Stimulated activated memory B cell treated with anti-CD40 and anti-IgM and Interleukin-4, amounts not matched to agents 10 μg/mL and 1 μg/mL and 100 μg/mL, for 72 hours (primary cell): ENCODE measurements at places on chromosomes 6 and 20.

GRCh38 chr6:140269591-140270165 is 895.2 kb upstream of the CITED2 start:
- ATAC-seq, result no peak

DNA sequence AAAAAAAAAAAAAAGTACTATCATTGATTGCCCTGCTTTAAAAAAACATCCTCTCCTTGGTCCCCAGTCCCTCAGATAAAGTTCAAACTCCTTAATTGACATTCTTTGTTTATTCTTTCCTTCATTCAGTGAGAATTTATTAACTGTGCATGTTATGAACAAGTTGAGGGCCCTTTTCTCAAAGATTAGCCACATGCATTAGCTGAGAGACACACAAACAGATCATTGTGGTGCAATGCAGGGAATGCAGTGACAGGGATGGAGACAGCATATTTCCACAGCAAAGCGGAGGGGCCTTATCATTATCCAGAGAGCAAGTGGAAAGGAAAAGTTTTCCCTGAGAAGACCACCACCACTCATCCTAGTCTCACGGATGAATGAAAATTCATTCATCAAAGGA is 21.9 kb upstream of the IPCEF1 start:
- ATAC-seq, result no peak

- ATAC-seq, result no peak
These were observed 410.3 kb upstream of the SLC35B3 start for GRCh38 chr6:8845690-8846089.

GRCh38 chr6:169620171-169621130 is 81.4 kb downstream of the WDR27 start:
- ATAC-seq, result no peak
